ENCODE measurements at places on chromosomes 4 and X. TPM values are rescaled to one million over a fixed set of nuclear protein-coding genes. Genes with fewer than 3 reads are reported as not detected.

Gene MAP7D2
- 0.10 TPM for total RNA-seq

- DNase-seq = no peak
Measured at GRCh38 chr4:107065201-107065600, 29.1 kb upstream of the DKK2 start.

DNA sequence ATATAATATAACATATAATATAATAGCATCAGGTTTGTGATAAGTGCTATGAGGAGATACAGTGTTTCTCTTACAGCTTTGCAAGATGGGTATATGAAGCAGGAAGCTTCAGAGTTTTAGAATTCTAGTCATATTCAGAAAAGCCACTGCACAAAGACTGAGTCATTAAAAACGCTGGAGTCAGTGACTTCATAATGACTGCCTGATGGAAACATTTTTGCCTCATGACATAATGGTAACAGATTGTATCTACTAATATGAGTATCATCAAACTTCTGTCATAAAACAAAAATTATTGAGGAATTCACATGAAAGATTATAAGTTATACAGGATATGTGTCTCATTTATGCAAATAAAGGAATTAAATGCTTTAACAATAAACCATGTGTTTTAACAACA lies 46.8 kb downstream of the EPHA5 start:
- DNase-seq = no peak

DNA sequence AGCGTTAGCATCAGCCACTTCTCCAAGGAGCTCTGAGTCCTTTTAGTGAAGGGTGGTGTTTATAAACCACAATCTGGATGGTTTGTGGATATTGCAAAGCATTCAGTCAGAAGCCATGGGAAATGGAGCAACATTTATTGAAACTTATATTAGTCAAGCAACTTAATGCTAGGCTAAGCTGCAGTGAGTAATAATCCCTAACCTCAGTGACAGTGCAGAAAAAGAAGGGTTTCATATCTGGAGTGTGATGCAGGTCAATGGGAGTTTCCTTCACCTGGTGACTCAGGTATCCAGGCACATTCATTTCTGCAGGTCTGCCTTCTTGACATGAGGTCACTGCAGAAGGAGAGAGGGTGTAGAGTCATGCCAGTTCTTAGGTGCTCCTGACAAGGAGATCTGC lies 10.4 kb upstream of the DRD5 start:
- no peak for DNase-seq

DNA sequence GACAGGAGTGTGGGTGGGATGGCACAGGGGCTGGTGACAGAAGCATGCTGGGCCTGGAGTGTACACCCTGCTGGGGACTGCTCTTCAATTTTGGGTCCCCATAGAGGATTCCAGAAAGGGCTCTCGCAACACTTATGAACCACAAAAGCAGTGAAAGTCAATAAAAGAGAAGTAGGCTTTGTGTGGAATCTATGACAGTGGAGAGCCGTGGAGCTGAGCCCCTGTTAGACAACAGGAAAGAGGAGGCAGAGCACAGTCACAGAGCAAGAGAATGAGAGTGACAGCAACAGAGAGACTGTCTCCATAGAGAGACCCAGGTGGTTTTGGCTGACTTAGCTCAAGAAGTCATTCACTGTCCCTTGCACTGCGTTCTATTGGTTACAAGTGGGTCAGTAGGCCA lies 135.1 kb upstream of the ATP6AP2 start:
- DNase-seq = no peak

Gene TMPRSS11F
- not detected for total RNA-seq

DNA sequence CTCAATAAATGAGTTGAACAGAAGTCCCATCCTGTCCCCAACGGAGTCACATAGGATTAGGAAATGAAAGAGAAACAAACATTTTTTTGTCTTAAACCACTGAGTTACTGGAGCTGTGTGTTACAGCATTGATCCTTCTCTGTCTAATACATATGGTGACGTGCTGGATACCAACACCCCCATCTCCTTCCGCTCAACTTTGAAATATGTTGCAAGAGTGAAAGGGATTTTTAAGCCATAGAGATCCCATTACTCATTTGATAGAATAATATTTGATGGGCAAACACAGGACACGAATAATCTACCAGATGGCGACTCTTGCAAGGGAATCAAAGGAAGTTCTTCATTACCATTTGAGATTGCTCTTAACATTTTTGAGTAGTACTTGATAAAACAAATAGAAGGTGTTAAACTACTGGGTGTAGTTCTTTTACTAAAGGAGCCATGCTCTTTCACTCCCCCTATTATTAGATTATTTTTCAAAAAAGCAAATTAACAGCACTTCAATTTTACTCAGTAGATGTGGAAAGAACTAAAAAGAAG lies 140.5 kb downstream of the PACRGL start:
- DNase-seq = no peak

Gene P2RY4
- total RNA-seq = not detected

Gene NAA11
- total RNA-seq = not detected

GRCh38 chrX:32041181-32041580 lies 969.3 kb upstream of the FTHL17 start:
- DNase-seq = no peak

DNA sequence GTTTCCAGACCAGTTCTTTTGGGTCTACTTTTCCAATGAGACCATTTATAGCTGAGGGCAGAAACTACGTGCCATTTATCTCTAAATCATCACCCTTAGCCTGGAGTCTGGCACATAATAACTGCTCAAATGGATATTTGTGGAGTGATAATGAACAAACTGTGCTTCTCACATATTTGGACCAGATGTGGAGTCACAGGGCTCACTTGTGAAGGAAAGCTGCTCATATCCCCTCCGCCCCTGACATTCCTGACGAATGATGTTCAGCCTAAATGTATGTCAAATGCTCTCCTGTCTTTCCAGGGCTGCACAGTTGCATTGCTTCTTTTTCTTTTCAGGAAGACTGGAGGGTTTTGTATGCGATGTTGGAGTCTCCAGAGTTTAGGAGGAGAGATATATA lies 110.1 kb downstream of the GBA3 start:
- no peak for DNase-seq

DNA sequence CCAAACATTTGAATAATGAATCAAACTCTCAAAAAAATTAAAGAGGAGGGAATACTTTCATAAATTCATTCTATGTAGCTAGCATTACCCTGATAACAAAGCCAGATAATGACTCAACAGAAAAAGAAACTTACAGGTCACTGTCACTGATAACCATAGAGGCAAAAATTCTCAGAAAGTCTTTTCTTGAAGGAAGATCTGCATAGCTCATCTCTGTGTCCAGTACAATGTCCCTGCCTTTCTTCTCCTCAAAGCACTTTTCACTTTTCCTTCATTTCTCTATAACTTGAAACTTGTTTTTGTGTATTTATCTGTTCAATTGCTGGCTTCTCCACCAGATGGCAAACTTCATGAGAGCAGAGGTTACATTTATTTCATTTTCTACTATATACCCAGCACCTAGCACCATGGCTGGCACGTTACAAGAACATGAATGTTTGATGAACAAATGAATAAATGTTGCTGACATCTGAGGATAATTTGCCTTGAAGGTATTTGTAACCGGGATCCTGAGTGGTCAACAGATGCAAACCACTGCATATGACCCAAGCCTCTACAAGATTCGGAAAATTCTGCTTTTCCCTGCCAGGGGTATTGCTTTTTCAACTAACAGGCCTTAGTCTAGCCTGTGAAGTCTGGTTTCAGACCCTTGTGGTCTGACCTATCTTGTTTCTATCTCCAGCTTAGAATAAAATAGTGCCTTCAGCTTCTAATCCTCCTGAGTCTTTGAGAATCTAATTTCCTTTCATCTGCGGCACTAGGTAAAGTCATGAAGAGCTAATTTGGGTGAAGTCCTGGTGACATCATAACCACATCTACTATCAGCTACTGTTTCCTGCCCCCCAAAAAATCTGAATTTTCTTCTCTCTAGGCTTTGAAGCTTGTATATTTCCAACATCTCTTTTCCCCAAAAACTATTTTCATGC lies 52.5 kb upstream of the ANTXR2 start:
- DNase-seq = no peak

Gene BEND2
- not detected for total RNA-seq

DNA sequence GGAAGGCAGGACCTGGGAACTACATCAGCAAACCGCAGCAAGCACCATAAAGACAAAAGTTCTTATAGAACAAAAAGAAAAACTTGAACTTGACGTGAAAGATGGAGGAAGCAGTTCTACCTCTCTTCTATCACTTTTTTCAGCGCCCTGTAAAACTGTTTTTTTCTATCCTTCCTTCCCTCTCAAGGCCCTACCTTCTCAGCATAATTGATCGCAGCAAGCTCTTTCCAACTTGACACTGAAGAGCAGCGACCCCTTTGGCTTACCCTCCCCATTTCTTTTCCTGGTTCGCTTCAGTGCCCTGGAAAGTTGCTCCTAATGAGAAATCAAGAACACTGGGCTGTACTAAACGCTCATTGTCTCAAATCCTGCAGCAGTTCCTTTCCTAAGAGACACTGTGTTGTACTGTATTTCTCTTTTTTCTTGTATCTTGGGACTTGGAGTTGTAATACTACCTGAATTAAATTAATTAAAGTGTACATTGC lies 150.6 kb upstream of the SLC4A4 start:
- no peak for DNase-seq

Gene HTRA3
- 0.37 TPM for total RNA-seq

Gene IL2RG
- not detected for total RNA-seq

Gene ZXDA
- total RNA-seq = not detected

- DNase-seq = no peak
Measured at GRCh38 chr4:98745366-98745765, 87.0 kb upstream of the TSPAN5 start.

DNA sequence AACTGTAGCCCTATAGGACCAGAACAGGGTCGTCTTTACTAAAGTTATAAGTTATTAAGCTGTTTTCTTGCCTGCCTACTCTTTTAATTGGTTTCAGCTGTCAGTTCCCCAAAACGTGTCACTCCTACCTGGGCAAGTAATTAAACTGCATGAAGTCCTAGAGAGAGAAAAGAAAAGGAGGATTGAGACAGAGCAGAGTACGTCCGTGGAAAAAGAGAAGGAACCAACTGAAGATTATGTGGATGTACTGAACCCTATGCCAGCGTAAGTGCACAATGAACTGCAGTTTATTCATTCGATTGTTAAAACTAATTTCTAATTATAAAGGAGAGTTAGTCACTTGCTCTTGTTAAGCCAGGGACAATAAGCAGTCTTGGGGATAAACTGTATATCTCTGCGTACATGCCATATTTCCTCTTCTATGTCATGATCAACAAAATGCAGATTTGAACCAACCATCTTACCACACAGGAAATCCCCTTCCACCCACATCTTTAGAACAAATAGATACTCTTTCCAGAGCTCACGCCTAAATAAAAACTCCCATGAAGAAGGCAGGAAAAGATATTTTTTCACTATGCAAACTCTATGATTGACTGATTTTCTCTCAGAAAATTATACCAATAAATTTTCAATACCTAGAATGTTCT lies 22.8 kb downstream of the STAP1 start:
- DNase-seq = no peak

Gene ASMT
- not detected for total RNA-seq

Gene ZNF711
- total RNA-seq = 8.9 TPM

DNA sequence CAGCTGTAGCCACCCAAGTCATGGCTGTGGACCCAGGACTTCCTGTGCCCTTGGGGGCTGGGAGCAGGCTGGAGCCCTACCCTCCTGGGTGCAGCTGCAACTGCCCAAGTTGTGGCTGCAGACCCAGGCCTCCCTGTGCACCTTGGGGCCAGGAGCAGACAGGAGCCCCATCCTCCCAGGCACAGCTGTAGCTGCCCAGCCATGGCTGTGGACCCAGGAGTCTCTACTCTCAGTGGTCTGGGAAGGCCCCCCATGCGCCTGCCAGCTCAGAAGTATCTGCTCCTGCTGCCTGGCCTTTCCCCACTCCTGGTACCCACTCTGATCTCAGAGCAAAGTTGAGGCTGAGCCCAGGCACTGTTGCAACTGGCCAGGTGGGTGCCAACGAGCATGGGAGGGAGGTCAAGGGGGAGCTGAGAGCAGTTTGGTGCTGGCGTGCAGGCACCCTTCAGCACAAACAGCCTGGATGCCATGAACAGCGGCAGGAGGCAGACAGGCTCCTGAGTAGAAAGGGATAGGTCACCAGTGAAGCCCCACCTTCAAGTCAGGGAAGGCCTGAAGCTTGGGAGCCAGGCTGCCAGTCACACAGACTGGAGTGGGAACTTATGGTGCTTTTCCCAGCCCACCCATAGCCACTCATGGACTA lies 21.5 kb downstream of the PRRG1 start:
- DNase-seq = no peak

- DNase-seq = no peak
Measured at GRCh38 chr4:123216946-123217345, 179.6 kb upstream of the SPRY1 start.

Gene RHOXF2B
- total RNA-seq = not detected

DNA sequence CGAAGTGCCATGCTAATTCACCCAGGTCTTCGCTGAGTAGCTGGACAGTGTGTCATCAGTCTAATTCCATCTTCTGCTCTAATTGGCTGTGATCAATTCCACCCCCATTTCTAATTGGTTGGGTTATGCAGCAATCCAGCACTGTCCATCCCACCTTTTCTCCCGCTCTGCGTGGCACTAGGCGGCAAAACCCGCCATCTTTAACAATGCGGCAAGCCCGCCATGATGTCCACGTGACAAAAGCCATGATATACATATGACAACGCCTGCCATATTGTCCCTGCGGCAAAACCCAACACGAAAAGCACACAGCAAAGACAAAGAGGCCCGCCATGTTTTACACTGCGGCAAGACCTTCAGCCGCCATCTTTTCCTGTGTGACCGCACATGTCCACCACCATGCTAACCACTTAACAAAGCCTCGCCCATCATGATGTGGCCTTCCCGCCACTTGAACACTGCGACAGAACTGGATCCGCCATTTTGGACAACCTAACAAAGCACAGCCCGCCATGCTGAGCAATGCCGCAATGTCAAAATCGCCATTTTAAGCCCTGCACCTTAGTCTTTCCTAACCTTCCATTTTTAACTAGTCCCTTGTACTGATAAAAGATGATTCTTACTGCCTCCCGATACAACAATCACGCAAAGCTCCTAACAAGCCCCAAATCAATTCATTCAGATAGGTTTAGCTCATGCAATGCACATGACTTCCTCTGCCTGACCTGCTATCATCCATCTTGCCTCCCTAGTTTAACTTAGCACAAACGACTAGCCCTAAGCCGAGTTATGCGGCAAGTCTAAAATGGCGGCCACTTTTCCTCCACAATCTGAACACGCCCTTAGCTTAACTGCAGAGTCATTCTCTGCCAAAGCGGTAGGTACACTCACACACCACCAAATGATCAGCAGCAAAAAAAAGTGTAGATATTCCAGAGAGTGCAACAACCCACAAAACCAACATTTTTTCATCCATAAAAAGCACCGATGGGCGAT lies 288.3 kb downstream of the CHIC1 start:
- no peak for DNase-seq

DNA sequence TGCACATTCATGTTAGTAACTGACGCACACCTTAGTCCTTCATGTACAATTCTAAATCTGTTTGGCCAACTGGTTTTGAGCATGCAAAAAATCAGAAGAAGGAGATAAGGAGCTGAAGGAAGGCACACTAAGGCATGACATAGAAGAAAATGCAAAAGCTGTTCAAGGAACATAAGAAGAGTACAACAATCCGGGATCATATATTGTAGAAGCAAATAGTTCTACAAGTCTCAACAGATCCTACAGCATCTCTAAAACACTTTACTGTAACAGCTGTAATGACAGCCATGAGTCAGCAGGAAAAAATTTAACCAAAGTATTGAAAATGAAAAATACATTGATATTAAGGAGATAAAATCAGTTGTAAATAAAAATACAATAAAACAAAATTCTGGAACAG lies 57.7 kb downstream of the KLHL13 start:
- DNase-seq = no peak

GRCh38 chr4:73068491-73069337 lies 802 bp downstream of the COX18 start:
- no peak for DNase-seq

- DNase-seq = no peak
Measured at GRCh38 chrX:72169008-72169728, 12.4 kb upstream of the PIN4 start.

Data from osteocyte (in vitro differentiated cells).